ENCODE measurements at places on chromosomes 1 and 21.

GRCh38 chr1:115501476-115501875, 140.3 kb upstream of the VANGL1 start:
- no peak for DNase-seq

- DNase-seq = no peak
Observed at GRCh38 chr1:177106196-177106595, 58.3 kb downstream of the ASTN1 start.

DNA sequence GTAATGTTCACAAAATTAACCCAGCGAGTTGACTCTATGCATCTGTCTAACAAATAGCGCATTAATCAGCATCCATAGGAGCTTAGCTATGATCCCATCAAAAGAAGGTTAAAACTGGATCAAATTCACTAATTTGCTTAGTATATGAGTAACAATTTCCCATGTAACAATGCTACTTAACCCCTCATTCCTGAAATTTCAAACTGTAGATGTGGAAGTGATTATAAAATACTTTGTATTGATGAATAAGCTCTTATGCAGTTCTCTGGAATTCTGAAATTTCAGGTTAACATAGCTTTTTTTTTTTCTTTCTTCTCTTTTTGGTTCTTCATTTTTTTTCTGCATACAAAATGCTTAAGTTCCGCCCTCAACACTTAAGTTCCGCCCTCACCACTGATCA, 1272.7 kb downstream of the KCNT2 start:
- no peak for DNase-seq

DNA sequence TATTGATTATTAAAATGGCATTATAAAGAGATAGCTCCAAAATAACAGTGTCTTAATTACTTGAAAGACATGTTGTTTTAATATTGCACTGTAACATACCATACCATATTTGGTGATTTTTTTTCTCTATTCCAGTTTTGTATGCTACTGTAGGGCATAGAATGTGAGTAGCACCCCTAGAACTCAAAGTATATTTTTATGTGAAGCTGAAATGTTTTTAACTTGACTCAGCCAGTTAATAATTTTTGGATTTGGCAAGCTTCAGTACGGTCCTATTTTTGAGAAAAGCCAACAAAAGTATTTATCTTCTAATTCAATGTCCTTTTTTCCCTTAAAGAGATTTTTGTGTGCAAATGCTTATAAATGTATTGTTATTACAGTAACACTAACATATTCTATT, 593.8 kb downstream of the USP25 start:
- no peak for DNase-seq

DNA sequence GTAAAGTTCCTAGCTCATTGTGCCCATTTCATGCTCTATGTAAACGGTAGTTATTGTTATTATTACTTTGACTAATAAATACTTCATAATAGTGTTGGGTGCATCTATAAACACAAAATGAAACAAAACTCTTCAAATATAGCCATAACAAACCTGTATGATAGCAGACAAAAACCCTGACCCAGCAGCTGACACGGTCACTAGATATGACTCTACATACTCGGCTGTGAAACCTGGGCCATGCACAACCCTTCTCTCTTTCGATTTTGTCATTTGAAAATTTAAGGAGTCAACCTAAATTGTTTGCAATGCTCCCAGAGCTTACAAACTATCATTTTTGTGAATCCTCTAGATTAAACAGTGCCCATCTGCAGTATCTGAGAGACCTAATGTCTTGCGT, 8.0 kb upstream of the RGS13 start:
- DNase-seq = no peak

- no peak for DNase-seq
Observed at GRCh38 chr1:225868631-225869330, 13.4 kb downstream of the TMEM63A start.

- no peak for DNase-seq
Observed at GRCh38 chr1:227315629-227316346, 2.5 kb downstream of the CDC42BPA start.

DNA sequence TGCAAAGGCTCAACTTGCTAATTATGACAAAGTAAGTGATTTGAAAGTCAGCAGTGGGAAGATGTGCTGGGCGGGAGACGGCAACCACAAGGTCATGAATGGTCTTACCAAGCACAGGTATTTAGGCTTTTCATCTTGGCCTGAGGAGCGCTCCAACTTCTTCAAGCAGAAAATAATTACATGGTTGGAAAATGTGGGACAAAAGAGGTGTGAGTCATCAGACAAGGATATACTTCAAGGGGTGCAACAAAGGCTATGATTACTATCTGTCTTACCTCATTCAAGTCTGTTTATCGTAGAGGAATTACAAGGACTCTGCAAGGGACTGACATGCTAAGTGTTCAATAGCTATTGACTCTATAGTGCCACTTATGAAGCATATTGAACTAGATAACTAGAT, 2005.7 kb downstream of the MRPL39 start:
- no peak for DNase-seq

DNA sequence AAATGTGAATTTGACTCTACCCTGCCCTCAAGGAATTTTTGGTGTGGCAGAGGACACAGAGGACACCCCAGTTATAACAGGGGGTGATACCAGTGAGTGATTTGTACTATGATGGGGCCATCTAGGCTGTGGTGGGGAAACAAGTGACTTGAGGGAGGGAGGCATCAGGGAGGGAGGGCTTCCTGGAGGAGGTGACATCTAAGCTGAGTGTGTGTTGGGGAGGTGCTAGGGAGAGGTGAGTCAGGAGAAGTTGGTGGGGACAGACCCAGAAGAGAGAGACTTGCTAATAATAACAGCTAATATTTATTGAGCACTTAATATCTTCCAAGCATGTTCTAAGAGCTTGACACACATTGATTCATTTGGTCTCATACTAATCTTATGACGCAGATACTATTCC, 19.9 kb upstream of the TTC4 start:
- no peak for DNase-seq

GRCh38 chr1:14495996-14496395, 102.5 kb upstream of the KAZN start:
- DNase-seq = no peak

All from activated CD4-positive, alpha-beta T cell treated with anti-CD3 and anti-CD28 coated beads for 4 hours (primary cell).